Progenitor cell of endocrine pancreas (in vitro differentiated cells): ENCODE measurements at places on chromosomes 2 and 18.

- no peaks in the 10 kb centered on the region for H3K4me1 ChIP-seq
- no peak overlapping the region for H3K27ac ChIP-seq
- no peak for DNase-seq
- no peak overlapping the region for H3K4me3 ChIP-seq
Measured at GRCh38 chr18:62409821-62410220, 84.7 kb downstream of the TNFRSF11A start.

DNA sequence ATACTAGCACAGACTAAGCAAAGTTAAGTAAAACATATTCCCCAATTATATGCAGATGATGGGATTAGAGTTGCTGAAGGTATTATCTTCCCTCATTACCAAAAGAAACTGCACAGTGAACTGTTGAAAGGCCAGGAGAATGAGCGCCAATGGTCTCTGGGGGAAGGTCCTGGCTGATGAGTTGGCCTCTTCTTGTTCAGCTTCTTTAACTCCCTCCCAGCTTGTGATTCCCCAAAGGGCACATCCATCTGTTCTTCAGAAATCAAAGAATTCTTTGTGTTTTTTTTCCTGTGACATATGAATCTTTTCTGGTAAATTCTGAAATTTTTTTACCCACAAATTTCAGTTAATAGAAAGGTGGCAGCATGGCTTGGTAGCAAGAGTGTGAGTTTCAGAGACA is 667.6 kb downstream of the CNTNAP5 start:
- H3K27me3 ChIP-seq = no peaks in the 10 kb centered on the region
- peaks cover 9% of the 10 kb centered on the region for H3K4me1 ChIP-seq
- H3K36me3 ChIP-seq = peaks cover 7% of the 10 kb centered on the region

DNA sequence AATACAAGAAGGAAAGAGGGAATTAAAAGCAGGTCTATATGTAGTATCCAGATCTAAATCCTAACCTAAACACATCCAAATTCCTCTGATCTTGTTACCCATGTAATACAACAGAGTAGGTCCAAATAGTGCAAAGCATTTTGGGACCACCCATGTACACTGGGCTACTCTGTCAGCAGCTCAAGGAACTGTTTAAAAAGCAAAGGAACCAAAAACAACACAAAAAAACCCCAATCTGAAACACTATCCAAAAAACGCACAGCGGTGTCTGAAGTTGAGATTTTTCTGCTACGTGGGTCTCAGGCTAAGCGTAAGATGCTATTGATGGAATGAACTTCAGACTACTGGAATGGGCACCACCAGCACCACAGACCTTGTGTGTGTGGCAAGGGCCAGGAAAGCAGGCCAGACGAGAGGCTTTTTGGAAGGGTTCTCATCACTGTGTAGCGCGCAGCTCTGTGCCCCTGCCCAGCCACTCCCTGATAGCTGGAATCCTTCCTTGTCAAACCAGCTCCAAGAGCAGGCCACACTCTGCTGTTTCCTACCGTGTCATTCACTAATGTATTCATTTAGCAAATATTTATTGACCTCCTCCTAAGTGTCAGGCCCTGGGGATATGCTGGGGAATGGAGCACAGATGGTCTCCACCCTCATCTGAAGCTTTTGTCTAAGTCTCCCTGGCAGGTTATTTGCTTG is 101.4 kb downstream of the COLEC12 start:
- no peak overlapping the region for H3K4me3 ChIP-seq
- no peaks in the 10 kb centered on the region for H3K27me3 ChIP-seq
- H3K27ac ChIP-seq = peak overlapping the region; percentile 47
- H3K4me1 ChIP-seq = peaks cover 2% of the 10 kb centered on the region

DNA sequence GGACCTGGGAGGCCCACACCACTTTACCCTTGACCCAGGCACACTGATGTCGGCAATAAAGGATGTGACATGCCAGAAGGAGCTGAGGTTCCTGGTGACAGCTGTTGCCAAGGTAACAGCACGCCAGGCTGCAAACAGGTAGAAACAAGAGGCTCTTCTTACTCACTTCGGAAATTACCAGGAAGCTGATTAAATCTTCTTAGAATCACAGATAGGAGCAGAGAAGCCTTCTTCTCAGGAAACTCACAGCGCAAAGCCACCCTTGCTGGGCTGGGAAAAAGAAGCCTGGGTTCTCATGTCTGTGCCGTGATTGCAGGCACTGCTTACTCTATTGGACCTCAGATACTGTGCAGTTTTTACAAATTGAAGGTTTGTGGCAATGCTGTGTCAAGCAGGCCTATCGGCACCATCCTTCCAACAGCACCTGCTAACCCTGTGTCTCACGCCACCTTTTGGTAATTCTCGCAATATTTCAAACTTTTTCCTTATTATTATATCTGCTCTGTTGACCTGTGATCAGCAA is 61.0 kb upstream of the TAF1B start:
- H3K4me3 ChIP-seq = no peak overlapping the region
- no peaks in the 10 kb centered on the region for H3K36me3 ChIP-seq
- no peak overlapping the region for H3K27ac ChIP-seq
- H3K27me3 ChIP-seq = peaks cover 4% of the 10 kb centered on the region

DNA sequence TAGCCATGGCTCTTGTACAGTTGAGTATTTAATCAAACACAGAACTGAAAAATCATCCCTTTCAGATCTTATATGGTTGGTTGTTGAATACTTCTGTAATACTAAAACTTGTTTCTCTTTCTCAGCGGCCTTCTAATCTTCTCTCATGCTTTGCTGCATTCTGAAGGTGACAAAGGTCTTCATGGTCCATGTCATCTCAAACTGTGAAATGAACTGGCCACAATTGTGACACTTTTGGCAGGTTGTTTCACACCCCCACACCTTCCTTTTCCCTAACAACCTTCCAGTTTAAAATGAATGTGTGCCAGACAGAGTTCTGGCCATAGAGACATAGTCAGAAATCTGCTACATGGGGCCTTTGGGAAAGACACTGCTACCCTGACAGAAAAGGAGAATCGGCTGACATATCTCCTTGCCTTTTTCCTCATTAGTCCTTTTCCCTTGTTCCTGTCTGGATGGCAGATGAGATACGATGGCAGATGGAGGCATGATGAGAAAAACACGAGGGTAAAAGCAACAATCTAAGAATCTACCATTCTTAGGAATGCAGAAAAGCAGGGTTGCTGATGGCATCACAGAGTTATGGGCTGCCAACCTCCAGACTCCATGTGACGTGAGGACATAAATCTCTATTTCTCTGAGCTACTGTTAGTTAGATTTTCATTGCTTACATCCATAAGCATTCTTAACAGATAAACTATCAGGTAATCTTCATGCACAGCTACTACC is 106.5 kb downstream of the PIGN start:
- no peak for DNase-seq
- no peaks in the 10 kb centered on the region for H3K27me3 ChIP-seq
- no peak overlapping the region for H3K4me3 ChIP-seq
- H3K27ac ChIP-seq = no peak overlapping the region
- no peaks in the 10 kb centered on the region for H3K4me1 ChIP-seq

GRCh38 chr2:2101924-2102323 is 229.2 kb downstream of the MYT1L start:
- peaks cover 7% of the 10 kb centered on the region for H3K27me3 ChIP-seq
- no peak overlapping the region for H3K4me3 ChIP-seq
- peaks cover 20% of the 10 kb centered on the region for H3K4me1 ChIP-seq
- H3K27ac ChIP-seq = no peak overlapping the region
- H3K36me3 ChIP-seq = no peaks in the 10 kb centered on the region

DNA sequence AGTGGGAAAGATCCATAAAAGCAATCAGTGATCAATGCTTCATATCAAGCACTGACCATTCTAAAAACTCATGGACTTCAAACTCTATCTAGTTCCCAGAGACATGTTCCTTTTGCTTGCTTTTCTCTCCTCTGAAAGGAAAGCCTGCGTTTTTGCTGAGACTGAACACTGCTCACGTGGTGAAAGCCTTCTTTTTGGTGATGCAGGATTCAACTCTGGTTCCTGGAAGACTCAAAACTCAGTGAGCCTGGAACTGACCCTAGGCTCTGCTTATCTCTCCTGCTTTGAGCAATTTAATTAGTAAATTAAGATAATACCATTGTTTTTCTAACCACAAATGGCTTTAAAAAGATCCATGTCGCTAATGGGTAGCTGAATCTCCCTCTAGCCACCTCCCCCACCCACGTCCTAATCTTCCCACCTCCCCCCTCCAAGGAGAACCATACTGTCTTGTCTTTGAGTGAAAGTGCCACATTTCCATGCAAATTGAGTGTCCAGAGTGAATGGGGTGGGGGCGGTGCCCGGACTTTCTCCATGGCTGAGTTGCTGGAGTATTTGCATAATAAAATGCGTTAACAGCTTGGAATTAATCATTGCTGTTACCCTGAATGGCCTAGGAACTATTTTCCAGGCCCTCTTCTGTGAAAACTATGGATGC is 130.5 kb downstream of the BCL11A start:
- H3K27me3 ChIP-seq = peaks cover 21% of the 10 kb centered on the region
- H3K27ac ChIP-seq = no peak overlapping the region
- H3K36me3 ChIP-seq = no peaks in the 10 kb centered on the region
- H3K4me3 ChIP-seq = no peak overlapping the region

GRCh38 chr2:225630824-225631533 is 231.5 kb downstream of the NYAP2 start:
- H3K36me3 ChIP-seq = no peaks in the 10 kb centered on the region
- H3K4me3 ChIP-seq = no peak overlapping the region
- no peak overlapping the region for H3K27ac ChIP-seq
- H3K4me1 ChIP-seq = no peaks in the 10 kb centered on the region
- no peak for DNase-seq

DNA sequence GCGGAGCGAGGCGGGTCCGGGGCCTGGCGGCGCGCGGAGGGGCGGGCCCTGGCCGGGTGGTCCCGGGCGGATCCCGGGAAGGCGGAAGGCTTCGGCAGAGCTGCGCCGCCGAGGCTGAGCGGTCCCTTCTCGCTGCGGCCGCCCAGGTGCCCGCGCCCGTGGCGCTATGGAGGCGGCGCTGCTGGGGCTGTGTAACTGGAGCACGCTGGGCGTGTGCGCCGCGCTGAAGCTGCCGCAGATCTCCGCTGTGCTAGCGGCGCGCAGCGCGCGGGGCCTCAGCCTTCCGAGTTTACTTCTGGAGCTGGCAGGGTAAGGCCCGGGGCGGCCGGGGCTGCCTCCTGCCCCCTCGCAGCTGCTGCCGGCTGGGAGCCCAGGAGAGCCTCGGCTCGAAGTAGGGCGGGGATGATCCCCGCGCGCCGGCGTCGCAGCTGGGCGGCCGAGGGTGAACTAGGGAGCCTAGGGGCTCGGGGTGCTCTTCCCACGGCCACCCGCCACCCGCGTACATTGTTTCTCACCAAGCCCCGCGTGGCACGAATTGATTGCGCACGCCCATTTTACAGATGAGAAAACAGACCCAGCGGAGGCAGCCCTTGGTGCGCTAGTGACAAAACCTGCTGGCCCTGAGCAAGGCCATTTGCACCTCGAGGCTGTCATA is at the start of gene SLC66A3:
Gene SLC66A3 (plus strand): TSS at position 87 of the 655 bp plus-strand sequence. CDS start 80 bp downstream, at position 167.
- DNase-seq = no peak
- H3K27ac ChIP-seq = peak within 1 kb of the TSS; percentile 91
- no peaks in the 10 kb centered on the region for H3K36me3 ChIP-seq
- H3K27me3 ChIP-seq = peaks cover 35% of the 10 kb centered on the region

DNA sequence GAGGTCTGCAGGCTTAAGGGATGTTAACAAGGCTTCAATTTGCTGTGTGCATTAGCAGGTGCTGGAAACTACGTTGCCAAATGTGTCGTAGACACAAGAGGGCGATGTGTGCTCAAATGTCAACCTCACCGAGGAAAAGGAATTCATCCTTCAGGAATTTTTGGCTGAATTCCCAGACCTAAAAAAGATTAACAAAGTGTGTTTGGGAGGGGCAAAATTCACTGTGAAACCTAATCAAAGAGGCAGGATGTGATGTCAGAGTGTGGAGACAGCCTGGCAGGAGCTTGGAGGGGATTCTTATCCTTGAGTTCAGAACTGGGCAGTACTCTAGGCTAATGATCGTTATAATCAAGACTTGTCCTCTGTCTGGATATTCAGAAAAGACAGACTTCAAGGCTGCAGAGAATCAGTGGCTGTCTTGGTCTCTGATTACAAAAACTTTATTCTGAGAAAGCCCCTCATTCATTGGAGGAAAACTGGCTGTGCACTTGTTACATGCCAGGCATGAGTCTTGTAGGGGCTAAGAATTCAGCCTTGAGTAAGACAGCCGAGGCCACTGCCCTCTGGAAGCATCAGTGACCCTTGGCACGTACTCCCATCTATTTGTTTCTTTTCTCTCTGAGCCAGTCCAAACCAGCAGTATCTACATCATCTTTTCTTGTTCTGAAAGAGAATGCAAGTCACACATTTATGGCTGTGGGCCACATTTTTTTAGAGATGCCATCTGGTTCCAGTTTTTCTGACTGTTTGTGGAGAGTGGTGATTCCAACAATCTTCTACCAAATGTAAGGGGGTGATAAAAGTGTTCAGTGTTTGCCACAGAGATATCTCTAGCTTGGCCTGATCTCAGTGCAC is 18.7 kb upstream of the SCYGR1 start:
- peaks cover 8% of the 10 kb centered on the region for H3K4me1 ChIP-seq
- peaks cover 5% of the 10 kb centered on the region for H3K27me3 ChIP-seq
- H3K4me3 ChIP-seq = no peak overlapping the region
- H3K36me3 ChIP-seq = no peaks in the 10 kb centered on the region
- DNase-seq = peak; percentile 14

- DNase-seq = no peak
- peaks cover 6% of the 10 kb centered on the region for H3K4me1 ChIP-seq
- H3K4me3 ChIP-seq = no peak overlapping the region
- H3K36me3 ChIP-seq = no peaks in the 10 kb centered on the region
- H3K27me3 ChIP-seq = no peaks in the 10 kb centered on the region
Measured at GRCh38 chr2:54881759-54882158, 158.3 kb downstream of the EML6 start.
